ENCODE measurements at places on chromosomes 2 and 18. TPM values are rescaled to one million over a fixed set of nuclear protein-coding genes. Genes with fewer than 3 reads are reported as not detected.

The TTC21B gene
- total RNA-seq, result 3.6 TPM

The CD8B2 gene
- total RNA-seq, result not detected

The CAMKMT gene
- total RNA-seq, result 5.2 TPM

The ASB18 gene
- not detected for total RNA-seq

The MRO gene
- total RNA-seq, result 0.26 TPM

The POTEC gene
- total RNA-seq, result not detected

All from A549 treated with AZD2906 at 1 μM for 4 hours (cell line).